ENCODE measurements at places on chromosomes 1 and 21. TPM values are rescaled to one million over a fixed set of nuclear protein-coding genes. Genes with fewer than 3 reads are reported as not detected.

DNA sequence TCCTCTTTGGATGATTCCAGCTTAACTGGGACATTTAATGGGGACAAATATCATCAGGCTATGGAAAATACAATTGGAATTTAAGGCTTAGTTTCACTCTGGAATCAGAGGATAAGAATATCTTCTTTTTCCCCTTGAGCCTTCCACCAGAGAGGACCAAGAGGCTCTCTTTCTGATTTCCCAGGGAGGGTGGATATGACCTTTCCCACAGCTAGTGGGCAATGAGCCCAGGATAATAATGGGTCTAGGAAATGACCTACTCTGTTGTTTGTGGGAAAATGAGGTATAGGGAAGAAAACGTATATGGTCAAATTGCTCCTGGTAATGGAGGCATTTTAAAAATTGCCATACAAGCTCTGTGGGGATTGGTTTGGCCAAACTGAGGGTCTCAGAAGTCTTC lies 1.9 kb downstream of the OR6Y1 start:
- DNase-seq = no peak

DNA sequence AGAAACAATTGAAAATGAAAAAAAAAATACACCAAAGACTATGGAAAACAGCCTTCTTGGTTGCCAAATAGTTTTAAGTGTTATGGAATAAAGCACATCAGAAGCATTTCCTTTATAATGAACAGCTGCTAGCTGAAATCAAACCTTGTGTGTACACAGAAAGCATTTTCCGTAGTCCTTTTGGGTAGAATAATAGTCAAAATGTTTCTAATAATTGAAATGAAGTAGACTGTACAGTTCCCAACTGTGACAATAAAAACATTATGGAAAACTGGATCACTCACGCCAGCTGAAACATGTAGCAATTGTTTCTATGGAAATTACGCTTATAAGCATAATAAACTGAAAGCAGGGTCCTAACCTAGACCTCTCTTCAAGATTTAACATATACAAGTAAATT lies 856.3 kb upstream of the B3GALT2 start:
- no peak for DNase-seq

DNA sequence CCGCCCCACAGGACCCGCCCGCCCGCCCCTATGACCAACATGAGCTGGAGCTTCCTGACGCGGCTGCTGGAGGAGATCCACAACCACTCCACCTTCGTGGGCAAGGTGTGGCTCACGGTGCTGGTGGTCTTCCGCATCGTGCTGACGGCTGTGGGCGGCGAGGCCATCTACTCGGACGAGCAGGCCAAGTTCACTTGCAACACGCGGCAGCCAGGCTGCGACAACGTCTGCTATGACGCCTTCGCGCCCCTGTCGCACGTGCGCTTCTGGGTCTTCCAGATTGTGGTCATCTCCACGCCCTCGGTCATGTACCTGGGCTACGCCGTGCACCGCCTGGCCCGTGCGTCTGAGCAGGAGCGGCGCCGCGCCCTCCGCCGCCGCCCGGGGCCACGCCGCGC lies 7.9 kb upstream of the IBA57 start:
- no peak for DNase-seq

The NPHS2 gene
- not detected for total RNA-seq

The SLC19A2 gene
- 3.6 TPM for total RNA-seq
